Fibroblast of skin of left biceps (primary cell): ENCODE measurements at places on chromosomes 4 and X.
A peak's percentile ranks its signal among the peaks of the same experiment; 100 is the strongest.

GRCh38 chr4:74659576-74660411, 134.5 kb downstream of the BTC start:
- DNase-seq: peak; percentile 95

DNA sequence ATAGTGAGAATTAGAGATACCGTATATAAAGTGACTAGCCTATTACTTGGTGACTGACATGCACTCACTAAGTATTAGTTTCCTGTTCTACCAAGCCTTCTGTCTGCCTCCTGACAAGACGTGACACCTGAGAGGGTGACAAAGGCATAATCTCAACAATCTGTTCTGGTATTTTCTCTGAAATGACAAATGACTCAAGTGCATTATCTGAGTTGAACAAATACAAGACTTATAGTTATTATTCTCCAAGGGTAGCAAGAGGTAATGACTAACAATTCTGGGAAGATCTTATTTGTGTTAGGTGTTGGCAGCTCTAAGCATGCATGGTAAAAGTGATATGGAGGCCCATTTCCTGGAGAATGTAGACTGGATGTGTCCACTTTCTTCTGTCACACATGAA, 60.6 kb downstream of the SYTL5 start:
- DNase-seq: no peak

DNA sequence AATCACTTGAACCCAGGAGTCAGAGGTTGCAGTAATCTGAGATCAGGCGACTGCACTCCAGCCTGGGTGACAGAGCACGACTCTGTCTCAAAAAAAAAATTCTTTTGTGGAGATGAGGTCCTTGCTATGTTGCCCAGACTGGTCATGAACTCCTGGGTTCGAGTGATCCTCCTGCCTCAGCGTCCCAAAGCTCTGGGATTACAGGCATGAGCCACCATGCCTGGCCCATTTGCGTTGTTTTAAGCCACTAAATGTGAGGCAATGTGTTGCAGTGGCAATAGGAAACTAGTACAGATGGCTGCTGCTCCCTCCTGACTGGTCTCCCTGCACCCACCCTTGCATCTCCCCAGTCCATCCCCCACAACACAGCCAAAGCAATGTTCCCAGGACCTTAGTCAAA, 40.0 kb upstream of the APLN start:
- no peak for DNase-seq

DNA sequence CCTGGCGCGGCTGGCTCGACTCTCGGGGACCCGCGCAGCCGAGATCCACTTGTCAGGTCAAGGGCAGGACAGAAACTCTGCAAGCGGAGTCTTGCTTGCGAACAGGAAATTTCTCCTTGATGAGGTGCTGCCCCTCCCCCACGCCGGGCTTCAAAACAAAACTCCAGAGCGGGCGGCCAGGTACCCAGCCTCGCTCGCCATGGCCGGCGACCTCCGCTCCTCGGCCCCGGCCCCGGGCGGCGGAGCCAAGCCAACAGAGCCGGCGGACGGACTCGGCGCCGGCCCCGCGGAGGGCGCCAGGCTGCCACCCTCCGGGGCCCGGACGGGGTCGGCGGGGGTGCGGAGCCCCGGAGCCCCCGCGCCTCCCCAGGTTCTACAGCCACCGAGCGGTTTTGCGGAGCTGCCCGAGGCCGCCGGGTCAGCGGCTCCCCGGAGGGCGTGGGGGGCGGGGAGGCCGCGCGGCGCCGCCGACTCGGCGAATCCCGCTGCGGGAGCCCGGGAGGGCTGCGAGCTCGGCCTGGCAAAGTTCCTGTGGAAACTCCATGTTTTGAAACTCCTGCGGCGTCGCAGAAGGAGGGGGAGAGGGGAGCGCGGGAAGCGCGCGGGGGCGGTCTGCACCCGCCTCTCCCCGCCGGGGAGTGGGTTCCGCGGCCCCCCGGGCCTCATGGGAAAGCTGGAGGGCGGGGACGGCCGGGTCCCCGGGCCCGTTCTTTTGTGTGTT, 11.7 kb upstream of the BCOR start:
- DNase-seq: no peak

DNA sequence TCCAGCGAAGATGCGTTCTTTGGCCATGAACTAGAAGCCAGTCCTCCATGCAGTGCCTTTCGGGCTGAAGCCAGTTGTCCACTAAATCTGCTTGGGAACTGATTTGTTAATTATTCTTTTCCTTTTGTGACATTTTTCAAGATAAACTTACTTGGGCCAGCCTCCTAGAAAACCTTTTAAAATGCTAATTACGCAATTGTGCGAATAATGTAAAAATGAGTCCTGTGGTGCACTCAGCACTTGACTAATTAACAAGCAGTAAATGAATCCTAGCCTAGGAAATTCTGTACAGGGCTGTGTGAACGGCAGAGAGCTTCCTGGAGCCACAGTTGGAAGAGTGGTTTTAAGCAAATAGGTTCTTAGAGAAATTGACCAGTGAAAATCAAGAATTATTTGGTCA, 149.9 kb upstream of the SCML1 start:
- DNase-seq: no peak

GRCh38 chrX:10223276-10223675, 66.5 kb downstream of the CLCN4 start:
- no peak for DNase-seq

- no peak for DNase-seq
Observed at GRCh38 chrX:55326985-55327384, 62.3 kb upstream of the PAGE3 start.

- peak; percentile 24 for DNase-seq
Observed at GRCh38 chrX:153687121-153688039, at the start of gene SLC6A8. Gene SLC6A8, plus strand, starts transcription at chrX:153687926. Its CDS starts 649 bp downstream, at chrX:153688575.

DNA sequence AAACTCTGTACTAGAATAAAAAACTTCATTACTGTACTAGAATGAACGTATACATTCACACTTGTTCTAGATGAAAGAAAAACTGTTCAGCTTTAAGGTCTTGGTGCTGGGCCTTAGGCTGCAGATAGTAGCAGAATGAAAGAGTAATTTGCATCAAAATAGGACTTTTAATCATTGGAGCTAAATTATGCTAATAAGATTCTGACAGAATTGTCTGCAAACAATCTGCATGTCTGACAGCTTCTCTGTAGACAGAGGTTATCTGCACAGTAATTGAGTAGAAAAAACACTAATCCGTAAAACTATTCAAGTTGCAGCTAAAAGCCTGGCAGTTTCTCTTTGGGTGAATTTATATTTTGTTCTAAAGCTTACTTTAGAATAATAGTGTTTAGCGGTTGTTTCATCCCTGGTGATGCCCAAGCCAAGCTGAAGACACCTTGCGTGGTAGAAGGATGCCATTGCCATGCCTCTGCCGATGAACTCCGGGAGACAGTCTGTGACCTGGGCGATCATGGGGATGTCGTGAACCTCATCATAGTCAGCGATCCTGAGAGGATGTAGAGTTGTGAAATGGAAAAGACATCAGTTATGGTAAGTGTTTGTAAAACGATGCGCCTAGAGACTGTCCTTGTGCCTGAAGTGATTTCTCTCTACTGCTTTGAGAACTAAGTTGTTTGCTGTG, 25.3 kb downstream of the LRP2BP start:
- no peak for DNase-seq

- DNase-seq: no peak
Observed at GRCh38 chr4:137226221-137226620, 306.1 kb downstream of the PCDH18 start.

- DNase-seq: no peak
Observed at GRCh38 chr4:128830906-128831503, 21.5 kb downstream of the JADE1 start.

GRCh38 chr4:95949136-95949765, 109.4 kb downstream of the PDHA2 start:
- no peak for DNase-seq
